ENCODE measurements at places on chromosomes 3 and 15.

GRCh38 chr3:17775073-17775472 is 32.6 kb upstream of the TBC1D5 start:
- peak; percentile 41 for ATAC-seq

GRCh38 chr3:148360051-148360450 is 337.7 kb upstream of the AGTR1 start:
- no peak for ATAC-seq

DNA sequence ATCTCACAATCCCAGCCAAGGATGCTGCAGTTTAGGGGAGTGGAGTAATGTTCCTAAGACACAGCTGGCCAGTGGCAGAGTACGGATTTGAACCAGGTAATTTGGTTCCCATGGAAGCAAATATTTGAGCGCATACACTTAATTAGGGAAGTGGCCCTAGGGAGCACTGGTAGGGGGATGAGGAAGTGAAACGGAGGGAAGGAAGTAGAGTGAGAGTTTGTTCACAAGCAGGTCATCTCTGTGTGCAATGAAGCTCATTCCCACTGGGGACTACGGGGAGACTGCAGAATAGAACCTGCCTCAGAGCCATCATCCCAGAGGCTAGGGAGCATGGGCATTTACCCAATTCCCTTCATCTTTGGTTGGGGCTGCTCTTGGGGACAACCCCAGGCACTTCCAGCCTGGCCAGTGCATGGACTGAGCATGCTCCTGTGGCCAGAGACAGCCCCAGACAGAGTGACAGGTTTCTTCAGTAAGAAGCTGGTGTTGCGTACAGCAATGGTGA is 317.2 kb upstream of the PROK2 start:
- ATAC-seq = no peak

DNA sequence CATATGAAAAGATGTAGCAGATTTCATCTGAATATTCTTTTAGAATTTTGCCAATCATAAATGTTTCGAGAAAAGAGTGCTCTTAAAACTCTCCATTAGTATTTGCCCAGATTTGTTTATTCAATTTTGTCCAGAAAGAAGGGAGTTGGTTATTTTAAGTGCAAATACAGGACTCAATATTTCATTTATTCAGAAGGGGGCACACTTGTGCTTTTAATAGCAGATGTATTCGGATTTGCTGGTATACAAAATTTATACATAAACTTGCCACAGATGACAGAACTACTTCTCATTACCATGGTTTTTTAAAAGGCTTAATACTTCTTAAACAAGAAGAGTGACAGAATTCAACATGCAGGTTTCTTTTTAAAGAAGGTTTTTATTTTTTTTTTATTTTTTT is 69.8 kb upstream of the GRM7 start:
- ATAC-seq = no peak

GRCh38 chr3:192726385-192726784 is 956 bp downstream of the FGF12 start:
- no peak for ATAC-seq

DNA sequence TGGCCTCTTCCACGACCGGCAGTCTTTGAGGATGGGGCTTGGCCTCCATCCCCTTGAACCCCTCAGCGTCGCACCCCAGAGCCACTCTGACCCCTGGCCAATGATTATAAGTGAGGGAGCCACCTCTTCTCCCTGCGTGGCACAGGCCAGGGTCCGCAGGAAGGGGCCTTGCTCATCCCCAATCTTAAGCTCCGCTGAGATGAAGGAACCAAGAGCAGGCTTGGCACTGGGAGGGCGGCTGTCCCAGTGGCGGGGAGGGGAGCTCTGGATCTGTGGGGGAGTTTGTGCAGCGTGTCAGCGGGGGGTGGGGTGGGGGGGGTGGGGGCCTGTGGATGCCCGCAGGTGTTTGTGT is 13.8 kb upstream of the ADPGK start:
- ATAC-seq = no peak

GRCh38 chr15:38307251-38307650 is 54.6 kb downstream of the SPRED1 start:
- no peak for ATAC-seq

DNA sequence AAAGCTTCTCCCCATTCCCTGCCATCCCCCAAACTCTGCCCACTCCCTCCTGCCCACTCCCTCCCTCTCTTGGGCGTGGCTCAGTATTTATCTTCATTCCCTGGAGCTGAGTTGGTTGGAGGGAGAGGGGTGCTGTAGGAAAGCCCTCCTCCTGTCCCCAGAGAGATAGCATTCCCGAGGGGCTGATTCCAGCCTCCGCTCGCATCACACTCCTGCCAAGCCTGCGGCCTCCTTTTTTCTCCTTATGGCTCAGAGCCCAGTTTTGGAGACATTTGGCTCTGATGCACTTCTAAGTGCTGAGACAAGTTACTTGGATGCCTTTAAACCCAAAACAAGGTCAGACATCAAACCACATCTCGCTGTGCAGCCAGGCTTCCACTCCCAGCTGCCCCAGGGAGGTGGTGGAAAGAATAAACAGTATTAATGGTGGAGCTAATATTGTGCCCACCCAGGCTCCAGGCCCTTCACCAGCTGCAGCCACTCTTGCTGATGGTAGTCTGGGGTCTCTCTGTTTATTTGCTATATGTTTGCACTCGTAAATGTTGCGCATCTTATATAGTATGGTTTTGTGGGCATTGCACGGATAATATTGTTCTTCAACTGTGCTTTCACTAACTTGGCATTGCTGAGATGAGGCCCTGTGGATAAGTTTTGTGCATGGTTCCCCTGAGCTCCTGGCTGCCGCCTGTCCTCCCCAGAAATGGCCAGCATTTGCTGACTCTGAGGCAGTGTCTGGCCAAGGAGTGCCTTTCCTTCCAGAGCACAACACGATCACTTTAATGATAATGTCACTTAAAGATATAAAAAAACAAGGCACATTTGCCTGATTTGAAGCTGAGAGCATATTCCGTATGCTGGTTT is 157.2 kb downstream of the LRRC28 start:
- ATAC-seq = no peak

GRCh38 chr15:44726568-44727484 is 9.5 kb upstream of the TRIM69 start:
- ATAC-seq = peak; percentile 48

DNA sequence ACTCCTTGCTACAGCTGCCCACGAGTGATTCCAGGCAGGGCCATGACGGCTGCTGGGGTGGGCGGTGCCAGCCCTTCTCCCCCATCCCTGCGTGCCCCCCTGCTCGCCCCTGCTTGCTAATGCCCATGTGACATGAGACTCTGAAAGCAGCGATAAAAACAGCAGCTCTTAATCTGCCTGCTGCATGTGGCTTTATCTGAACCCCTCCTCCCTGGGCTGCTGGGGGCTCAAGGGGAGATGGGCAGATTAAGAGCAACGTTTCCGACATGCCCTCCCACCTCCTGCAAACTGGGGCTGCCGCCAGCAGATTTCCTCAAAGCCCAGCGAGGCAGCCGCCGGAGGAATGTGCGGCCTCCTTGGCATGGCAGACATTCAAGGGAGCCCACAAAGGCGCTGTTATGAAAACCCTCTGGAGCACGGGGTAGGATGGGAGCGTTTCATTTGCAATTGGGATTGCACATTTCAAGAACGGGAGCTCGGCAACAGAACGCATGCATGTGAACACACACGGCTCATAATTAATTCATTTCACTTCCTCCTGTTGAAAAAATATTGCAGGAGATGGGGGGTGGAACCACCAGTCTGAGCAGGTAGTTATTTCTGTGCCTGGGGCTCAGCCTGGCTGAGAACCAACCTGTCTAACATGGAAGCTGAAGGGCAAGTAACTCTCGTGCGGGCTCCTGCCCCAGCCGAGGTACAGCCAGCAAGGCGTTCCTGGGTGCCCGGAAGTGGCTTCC is 504.2 kb upstream of the PROK2 start:
- ATAC-seq = no peak
